Activated CD4-positive, CD25-positive, alpha-beta regulatory T cell (primary cell): ENCODE measurements at places on chromosomes 12 and 14.

DNA sequence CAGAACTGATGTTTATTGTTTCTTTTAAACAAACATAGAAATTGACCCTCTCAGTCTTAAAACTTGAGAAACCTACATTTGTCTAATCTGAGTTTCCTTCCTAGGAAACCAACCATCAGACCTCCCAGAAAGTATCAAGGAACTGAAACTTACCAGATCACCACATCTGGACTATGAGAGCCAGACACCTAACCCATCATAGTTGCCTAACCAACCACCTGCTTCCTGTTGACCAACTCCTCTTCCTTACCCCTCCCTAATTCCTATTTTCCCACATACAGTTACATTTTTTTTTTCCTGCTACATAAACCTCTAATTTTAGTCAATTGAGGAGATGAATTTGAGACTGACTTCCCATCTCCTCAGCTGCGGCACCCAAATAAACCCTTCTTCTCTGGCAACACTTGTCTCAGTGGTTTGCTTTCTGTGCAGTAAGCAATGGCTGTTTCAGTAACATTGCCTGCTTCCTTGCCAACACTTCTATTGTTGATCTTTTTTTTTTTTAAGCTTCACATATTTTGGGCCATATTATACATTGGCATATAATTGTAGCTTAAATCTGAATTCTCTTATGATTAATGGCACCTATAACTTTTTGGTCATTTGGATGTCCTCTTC is 34.3 kb downstream of the KLRD1 start:
- DNase-seq, result no peak

DNA sequence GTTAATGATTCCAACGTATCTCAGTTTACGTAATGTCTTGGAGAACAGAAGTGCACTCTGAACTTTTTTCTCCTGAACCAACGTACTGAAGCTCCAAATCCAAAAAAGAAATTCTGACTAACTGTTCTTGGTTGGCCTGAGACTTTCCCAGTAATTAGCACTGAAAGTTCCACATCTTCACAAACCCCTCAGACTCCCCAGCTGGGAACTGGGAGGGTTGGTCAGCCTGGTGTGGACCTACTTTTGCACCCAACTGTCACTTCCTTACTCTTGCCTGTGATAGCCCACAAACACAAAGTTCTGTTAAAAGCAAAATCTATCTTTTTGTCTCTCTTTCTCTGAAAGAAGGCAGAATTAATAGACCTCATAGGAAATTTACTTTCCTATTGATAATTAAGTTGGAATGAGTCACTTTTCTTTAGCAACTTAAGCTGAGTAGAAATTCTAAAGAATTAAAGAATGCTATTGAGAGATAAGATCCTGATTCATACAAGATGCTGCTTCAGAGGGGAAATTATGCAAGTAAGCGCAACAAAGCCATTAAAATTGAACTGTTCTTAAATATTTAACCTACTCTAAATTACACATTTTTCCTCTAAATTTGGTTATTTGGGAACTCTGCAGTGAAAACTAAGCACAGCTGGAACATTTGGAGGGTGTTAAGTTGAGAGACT is 155.0 kb downstream of the EPS8 start:
- no peak for DNase-seq

DNA sequence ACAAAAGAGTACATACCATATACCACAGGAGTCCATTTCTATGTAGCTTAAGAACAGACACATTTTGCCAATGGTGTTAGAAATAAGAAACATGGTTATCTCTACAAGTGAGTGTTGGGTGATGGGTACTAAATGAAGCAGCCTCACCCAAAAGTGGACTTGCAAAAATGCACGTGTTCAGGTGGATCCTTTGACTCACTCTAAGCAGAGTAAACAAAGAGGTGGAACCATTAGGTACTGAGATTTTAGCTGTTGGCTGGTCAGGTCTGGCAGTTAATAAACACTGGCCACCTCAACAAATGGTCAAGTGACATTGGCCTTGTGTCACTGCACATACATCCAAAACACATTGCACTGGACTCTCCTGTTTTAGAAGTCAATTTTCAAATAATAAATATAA is 27.6 kb downstream of the EVL start:
- DNase-seq, result no peak

GRCh38 chr12:123532808-123533649 is 490 bp downstream of the RILPL1 start:
- DNase-seq, result no peak

- no peak for DNase-seq
These were observed 39.3 kb downstream of the ANO2 start for GRCh38 chr12:5905757-5906156.

DNA sequence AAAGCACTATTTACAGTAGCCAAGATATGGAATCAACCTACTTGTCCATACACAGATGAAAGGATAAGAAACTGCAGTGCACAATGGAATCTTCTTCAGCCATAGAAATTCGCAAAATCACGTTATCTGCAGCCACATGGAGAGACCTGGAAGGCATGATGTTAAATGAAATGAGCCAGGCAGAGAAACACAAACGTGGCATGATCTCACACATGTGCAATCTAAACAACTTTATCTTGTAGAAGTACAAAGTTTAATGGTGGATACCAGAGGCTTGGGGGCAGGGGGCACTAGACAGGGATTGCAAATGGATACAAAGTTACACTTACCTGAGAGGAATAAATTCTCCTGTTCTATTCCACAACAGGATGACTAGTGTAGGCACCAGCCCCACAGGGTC is 24.1 kb downstream of the ASCL4 start:
- DNase-seq, result no peak

GRCh38 chr12:61525331-61525730 is 734.9 kb upstream of the USP15 start:
- no peak for DNase-seq

DNA sequence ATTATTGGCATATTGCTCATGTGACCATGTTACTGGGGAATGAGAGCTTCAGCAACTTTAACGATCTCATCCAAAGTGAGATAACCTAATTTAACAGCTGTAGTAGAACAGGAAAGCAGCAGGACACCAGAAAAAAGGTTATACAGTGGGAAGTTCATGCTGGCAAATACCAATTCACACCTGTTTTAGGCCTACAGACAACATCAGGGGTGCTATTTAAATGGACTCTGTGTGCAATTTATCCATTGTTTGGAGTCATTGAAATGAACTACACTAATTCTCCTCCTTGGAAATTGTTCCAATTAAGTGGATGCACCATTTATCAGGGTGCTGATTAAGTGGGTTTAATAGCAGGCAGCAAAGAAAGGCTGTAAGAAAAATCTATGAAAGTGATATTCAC is 424.4 kb upstream of the LMO3 start:
- DNase-seq, result no peak

GRCh38 chr12:46351138-46351537 is 21.4 kb downstream of the SLC38A2 start:
- no peak for DNase-seq
